Skeletal muscle cell (primary cell): ENCODE measurements at places on chromosomes 7 and 10.
A peak's percentile ranks its signal among the peaks of the same experiment; 100 is the strongest.

- DNase-seq: no peak
These were observed 42.3 kb upstream of the SORCS1 start for GRCh38 chr10:107206833-107207232.

DNA sequence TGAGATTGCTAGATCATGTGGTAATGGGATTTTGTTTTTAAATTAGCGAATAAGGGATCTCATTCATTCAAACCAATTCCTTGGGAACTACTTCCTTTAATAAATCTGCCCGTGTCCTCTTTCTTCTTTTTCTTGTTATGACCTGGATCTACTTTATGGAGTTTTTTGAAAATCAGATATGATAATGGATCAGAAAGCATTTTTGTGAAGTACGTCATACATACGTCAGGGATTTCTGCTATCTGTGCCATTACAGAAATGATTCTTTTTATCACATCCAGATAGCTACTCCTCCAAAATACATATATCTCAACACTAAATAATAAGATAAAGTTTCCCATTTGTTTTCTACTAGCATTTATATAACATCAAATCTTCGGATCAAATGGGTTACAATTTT lies 40.2 kb upstream of the STK17A start:
- no peak for DNase-seq

GRCh38 chr10:99733366-99733765 lies 1.3 kb downstream of the CUTC start:
- DNase-seq: no peak

GRCh38 chr7:44348851-44349781 lies 23.7 kb upstream of the CAMK2B start:
- no peak for DNase-seq

DNA sequence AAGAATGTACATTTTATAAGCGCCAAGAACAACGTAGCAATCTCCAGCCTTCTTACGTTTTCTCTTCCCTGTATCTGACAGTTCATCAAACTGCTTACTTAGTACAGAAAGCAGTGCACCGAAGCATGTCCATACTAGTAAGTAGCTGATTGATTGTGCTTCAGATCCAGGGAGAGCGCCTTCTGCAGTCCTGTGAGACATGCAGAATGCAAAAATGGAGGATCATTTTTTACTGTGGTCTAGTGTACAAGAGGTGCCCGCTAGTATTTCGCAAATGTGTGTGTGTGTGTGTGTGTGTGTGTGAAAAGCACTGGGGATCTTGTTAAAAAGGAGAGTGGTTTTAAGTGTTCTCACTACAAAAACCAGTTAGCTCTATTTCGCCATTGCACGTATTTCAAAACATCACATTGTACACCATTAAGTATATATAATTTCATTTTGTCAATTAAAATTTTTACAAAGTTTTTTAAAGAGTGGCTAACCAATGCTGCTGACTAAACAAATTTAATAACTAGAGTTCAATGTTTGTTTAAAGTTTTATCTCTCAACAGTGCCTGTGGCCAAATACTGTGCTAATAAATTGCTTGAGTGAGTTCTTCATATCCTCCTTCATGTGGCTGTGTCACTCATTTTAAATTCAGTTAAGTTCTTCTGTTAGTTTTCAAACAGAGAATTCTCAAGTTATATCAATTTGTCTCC lies 99.6 kb downstream of the ZMYND11 start:
- DNase-seq: no peak

DNA sequence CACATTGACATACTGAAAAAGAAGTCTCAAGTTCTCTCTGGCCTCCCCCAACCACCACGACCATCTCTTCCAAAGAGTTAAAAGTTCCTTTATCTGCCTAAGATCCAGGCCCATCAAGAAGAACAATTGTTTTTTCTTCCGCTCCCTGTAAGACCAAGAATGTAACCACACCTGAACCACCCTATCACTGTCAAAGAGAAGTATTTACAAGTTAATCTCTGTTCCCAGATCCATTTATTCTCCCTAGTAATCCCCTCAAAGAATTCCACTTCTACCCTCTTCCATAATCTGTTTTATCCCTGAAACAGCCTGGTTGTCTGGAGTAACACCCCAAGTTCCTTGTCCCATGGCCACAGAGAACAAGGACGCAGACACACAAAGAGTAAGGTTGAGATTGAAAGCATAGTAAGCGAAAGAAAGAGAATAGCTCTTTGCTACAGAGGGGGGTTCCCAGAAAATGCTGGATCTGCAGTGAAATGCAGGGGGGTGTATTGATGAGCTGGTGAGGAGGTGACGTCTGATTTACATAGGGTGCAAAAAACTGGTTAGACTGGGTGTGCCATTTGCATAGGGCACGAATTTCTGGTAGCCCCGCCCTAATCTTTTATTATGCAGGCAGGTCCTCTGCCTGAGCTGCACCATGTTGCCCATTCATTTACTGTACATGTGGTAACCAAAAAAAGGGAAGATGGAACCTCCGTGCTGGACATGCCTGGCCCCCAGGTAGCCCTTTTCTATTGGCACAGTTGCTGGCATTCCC lies 122.0 kb downstream of the SKIDA1 start:
- DNase-seq: no peak

DNA sequence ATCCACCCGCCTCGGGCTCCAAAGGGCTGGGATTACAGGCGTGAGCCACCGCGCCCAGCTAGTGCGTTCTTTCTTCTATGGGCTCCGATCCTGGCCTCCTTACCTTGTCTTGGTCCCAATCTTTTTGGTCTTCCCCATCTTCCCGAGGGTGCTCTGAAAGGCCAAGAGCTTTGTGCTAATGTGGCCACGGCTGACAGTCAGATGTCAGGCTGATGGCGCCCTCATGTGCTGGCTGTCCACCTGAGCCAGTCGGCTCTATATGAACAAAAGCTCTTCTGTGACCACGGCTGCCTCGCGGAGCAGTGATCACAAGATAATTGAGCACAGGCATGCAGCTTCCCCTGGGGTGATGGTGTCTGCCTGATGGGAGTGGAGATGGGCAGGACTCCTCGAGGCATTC lies 11.0 kb upstream of the AHCYL2 start:
- DNase-seq: no peak

DNA sequence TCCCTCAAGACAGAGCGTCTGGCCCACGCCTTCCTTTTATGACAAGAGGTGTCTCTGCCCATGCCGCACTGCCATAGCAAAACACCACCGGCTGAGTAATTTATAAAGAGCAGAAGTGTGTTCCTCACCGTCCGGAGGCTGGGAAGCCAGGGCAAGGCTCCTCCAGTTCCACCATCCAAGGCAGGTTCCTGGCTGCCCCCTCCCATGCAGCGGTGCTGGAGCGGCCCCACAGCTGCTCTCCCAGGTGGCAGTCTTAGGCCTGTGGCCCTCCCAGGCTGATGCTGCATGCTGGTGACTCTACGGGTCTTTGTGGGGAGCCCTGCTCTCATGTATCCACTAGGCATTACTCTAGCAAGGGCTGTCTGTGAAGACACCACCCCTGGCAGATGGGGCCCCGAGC lies 113.1 kb downstream of the TCERG1L start:
- no peak for DNase-seq

DNA sequence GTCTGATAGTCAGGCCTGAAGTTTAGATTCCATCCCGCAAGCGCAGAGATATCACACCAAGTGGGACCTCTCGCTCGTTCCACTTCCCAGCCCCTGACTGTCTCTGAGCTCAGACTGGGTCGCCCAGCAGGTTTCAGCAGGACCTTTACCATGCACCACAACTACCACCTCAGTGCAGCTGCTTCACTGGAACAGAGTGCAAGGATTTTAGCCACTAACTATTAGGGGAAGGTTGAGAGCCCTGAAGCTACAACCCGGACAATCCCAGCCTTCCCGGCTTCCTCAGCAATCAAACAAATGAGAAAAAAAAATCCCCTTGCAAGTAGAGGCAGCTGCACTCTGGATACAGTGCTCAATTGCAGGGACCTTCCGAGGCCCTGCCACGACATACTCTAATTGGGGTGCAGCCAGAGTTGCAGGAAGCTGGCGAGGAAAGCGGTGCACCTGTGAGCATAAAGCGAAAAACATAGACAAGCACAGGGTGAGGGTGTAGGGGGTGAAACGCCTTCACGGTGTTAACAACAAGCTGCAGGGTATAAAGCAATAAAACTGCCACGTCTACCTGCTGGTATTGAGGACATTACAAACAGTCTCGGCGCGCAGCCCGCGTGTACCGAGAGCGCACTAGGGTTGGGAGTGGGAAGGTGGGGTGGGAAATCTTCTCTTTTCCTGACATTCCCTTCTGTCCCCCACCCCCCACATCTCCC lies 2.6 kb upstream of the DLX6 start:
- DNase-seq: no peak

DNA sequence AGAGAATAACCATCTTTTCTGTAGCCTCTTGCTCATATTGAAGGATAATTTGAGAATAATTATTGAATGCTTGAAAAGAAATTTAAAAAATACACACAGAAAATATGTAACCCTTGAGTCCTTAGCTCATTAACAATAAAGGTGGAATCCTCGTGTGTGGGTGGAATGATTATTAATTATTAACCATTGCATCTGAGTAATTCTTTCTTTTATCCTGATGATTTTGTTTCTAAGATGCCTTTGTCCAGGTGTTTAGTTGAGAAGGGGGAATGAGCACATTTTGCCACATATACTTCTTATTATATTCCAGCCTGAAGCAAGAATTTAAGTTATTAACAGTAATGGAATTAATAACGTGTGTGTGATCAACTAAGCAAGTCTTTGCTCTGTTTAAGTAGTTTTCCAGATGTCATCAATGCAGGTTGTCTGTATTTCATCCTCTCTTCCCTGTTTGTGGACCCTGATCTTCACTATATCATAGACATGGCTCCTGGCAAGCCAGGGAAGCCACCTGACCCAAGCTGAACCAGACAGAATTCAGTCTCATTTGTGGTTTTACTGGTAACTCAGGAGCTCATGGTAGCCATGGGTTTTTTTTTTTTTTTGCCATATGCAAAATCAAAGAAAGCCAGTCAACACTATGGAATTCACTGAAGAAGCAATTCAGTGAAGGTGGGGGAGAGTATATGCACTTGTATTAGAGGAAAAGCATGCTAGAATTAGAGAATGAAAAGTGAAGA lies 144.3 kb downstream of the KIF20B start:
- peak; percentile 4 for DNase-seq

- DNase-seq: no peak
These were observed 91.3 kb upstream of the TMEM106B start for GRCh38 chr7:12119620-12120303.

DNA sequence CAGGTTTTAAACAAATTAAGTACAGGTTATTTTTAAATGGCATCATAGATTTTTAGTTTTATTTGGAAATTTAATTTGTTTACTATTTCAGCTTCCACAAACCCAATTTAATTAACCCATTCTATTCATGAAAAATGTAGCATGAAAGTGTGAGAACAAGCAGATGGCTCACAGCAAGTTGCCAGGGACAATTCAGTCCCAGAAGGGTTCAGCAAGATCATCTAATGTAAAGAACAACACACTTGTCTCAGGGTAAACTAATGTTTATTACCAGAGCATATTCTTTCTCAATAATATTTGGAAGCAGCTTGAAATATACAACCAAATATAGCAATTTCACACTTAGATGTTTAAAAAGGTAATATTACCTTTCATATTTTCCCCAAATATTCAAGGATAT lies 166.9 kb upstream of the SLC13A1 start:
- DNase-seq: no peak

- no peak for DNase-seq
These were observed 1.9 kb downstream of the CLRN3 start for GRCh38 chr10:127890832-127891334.

DNA sequence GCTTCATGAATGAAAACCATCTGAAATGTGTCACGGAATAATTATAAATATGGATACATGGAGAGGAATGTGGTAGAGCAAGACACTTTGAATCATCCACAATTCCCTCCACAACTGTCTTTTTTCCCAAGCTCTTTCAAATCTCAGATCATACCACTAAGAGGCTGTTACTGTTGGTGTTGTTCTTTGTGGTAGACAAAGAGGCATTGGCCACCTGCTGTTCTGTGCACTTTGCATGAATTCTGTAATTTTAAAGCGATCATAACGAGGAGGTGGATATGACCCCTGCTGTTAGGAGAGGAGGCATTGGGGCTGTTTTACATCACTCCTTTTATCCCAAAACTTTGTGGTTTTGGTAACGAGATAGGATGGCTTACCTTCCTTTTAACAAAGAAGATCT lies 141.2 kb upstream of the KLF6 start:
- no peak for DNase-seq

DNA sequence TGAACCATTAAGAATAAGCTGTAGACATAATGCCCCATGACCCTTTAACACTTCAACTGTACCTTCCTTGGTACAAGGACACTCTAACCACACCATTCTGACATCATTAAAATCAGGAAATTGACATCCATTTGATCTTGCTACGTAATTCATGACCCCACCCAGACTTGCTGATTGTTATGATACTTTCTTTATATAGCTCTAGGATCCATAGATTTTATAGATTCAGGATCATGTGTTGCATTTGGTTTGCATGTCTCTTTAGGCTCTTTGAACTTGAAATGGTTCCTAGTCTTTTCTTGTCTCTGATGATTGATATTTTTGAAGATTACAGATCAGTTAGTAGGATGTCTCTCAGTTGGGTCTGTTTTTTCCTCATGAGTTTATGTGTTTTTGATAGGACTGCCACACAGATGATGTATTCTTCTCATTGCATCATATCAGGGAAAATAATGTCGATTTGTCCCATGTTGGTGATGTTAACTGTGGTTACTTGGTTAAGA lies 13.5 kb downstream of the CCM2 start:
- DNase-seq: no peak

DNA sequence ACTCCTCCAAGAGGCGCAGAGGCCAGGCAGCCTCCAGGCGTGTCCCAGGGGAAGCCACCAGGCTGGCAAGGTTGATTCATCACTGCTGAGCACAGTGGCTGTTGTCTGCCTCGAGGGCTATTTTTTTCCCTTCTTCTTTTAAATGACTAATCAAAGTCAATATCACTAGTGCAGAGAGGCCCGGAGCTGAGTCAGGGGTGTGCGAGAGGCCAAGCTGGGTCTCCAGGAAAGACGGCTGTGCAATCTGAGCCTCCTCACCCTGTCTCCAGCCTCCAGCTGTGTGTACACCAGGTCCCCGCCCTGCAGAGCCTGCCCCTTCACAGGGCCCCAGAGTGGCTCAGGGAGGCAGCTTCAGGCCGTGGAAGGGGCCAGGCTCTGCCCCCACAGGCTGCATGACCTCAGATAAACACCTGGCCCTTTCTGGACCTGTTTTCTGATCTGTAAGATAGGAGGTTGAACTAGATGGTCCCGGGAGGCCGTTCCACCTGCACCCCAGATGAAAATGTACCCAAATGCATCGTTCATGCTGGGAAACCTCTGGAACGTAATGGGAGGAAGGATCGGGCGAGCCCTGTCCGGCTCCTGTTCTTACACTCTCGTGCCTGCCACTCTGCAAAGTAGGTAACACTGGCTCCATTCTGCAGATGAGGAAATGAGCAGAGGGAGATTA lies 3.7 kb downstream of the STX1A start:
- DNase-seq: peak; percentile 96

GRCh38 chr7:125670926-125671572 lies 741.4 kb upstream of the POT1 start:
- no peak for DNase-seq

GRCh38 chr10:12181065-12181775 lies 14.5 kb downstream of the NUDT5 start:
- DNase-seq: no peak

- peak; percentile 55 for DNase-seq
These were observed 48.5 kb upstream of the OSBPL3 start for GRCh38 chr7:25028370-25029021.
